ENCODE measurements at places on chromosomes 12 and 14. TPM values are rescaled to one million over a fixed set of nuclear protein-coding genes. Genes with fewer than 3 reads are reported as not detected.

SYT1 gene
- 0.69 TPM for polyA plus RNA-seq

DNA sequence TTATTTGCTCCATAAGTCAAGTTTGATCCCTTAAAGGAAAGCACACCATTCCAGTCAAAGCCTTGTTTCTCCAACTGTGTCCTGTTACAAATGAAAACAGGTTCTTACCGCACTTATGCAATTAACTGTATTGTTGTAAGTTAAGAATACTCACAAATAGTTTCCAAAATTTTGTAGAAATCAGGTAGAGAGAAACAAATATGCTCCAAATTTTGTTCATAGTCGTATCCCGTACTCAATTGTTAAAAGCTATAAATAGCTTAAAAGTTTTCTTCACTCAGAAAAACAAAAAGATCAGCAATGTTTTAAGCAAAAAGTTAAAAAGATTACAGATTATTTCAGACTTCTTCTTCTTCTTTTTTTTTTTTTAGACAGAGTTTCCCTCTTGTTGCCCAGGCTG, 4.0 kb upstream of the AACS start:
- no peak for DNase-seq

DNA sequence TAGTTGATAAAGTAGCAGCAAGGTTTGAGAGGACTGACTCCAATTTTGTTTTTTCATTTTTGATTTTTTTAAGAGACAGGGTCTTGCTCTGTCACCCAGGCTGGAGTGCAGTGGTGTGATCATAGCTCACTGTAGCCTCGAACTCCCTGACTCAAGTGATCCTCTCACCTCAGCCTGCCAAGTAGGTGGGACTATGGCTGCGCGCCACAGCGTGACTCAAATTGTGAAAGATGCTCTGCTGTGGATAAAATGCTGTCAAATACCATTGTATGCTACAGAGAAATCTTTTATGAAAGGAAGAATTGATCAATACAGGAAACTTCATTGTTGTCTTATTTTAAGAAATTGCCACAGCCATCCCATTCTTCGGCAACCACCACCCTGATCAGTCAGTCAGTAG, 48.3 kb downstream of the SCN8A start:
- DNase-seq = no peak

GRCh38 chr14:46840944-46841720, 189.6 kb upstream of the RPL10L start:
- no peak for DNase-seq

DNA sequence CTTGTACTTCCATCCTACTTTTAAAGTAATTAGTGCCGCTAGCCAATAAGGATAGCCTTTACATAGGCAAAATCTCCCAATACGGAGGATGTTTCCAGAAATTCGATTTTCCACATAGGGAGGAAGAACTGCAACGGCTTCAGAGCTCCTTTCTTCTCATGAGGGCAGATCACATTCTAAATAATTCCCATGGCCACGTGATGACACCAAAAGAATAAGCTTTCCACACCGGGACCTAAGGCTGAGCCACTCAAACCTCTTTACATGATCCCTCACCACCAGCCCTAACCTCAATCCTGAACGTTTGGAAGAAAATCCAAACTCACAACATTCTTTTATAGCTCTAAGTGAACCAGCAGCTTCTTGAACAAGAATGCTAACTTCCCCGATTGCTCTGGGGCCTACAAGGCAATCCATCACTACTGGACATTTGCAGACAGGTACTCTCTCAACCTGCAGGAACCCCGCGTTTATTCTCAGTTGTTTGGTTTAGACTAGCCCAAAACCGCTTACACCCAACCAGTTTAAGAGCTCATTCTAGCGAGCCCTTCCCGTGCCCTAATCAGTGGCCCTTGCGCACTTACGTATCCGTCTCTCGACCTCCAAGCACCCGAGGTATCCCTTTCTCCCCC, 884 bp downstream of the CAPRIN2 start:
- no peak for DNase-seq

ASCL1 gene
- not detected for polyA plus RNA-seq

RNASE7 gene
- not detected for polyA plus RNA-seq

- DNase-seq = no peak
These were observed 26.1 kb downstream of the KCTD10 start for GRCh38 chr12:109450980-109451379.

SDR9C7 gene
- not detected for polyA plus RNA-seq

MANSC4 gene
- polyA plus RNA-seq = not detected

HSPA2 gene
- polyA plus RNA-seq = 56.2 TPM

- no peak for DNase-seq
These were observed 21.1 kb downstream of the GSC start for GRCh38 chr14:94748667-94749347.

- peak; percentile 60 for DNase-seq
These were observed 63.5 kb downstream of the CLMN start for GRCh38 chr14:95256002-95256775.

INF2 gene
- 58.5 TPM for polyA plus RNA-seq

Data from kidney (tissue), 22 donors.